ENCODE measurements at places on chromosomes 12 and 14.
A peak's percentile ranks its signal among the peaks of the same experiment; 100 is the strongest.

- DNase-seq: no peak
These were observed 177.8 kb downstream of the KIF26A start for GRCh38 chr14:104316121-104316722.

- no peak for DNase-seq
These were observed 70.6 kb downstream of the C14orf132 start for GRCh38 chr14:96109596-96110355.

GRCh38 chr12:54038871-54039414 lies 6.1 kb downstream of the HOXC5 start:
- DNase-seq: no peak

GRCh38 chr12:6574576-6575295 lies 6.6 kb upstream of the NOP2 start:
- DNase-seq: no peak

- DNase-seq: peak; percentile 9
These were observed 440.3 kb upstream of the RGS6 start for GRCh38 chr14:71491931-71492330.

DNA sequence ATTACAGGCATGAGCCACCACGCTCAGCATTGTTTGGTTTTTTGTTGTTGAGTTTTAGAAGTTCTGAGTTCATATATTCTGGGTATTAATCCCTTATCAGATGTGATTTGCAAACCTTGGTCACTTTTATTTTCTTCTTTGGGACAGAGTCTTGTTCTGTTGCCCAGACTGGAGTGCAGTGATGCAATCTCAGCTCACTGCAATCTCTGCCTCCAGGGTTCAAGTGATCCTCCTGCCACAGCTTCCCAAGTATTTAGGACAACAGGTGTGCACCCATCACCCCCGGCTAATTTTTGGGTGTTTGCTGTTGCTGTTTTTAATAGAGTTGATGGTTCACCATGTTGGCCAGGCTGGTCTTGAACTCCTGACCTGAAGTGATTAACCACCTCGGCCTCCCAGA lies 11.8 kb downstream of the USP30 start:
- no peak for DNase-seq

DNA sequence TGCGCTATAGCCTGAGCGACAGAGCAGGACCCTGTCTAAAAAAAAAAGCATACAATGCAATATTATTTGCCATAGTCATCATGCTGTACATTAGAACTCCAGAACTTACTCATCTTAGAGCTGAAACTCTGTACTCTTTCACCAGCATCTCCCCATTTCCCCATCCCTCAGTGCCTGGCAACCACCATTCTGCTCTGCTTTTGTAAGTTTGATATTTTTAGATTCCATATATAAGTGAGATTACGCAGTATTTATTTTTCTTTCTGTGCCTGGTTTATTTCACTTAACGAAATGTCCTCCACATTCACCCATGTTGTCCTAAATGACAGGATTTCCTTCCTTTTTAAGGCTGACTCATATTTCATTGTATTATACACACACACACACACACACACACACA lies 121.8 kb downstream of the BBS10 start:
- no peak for DNase-seq

- peak; percentile 53 for DNase-seq
These were observed 1.1 kb downstream of the ATXN2 start for GRCh38 chr12:111597831-111598636.

- no peak for DNase-seq
These were observed 33.4 kb downstream of the TXNRD1 start for GRCh38 chr12:104249017-104249416.

- DNase-seq: no peak
These were observed 214.4 kb upstream of the LRIG3 start for GRCh38 chr12:59134750-59135149.

DNA sequence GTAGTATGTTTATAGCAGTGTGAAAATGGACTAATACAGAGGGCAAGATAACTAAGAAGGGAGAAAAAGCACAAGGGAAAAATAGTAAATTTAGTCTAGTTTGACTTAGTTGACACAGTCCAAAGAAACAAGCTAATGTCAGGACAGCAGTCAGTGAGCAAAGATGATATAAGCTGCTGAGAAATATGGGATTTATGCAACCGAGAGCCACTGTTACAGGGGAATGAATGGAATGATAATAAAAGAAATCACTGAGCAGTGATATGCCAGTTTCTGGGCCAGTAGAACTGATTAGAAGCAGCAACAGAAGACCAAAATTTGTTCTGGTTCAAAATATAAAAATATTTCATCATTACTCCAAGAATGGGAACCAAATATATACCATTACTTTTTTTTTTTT lies 60.1 kb downstream of the R3HDM2 start:
- no peak for DNase-seq

GRCh38 chr12:25469861-25470260 lies 83.2 kb downstream of the LMNTD1 start:
- DNase-seq: no peak

GRCh38 chr14:55274751-55275150 lies 3.5 kb downstream of the FBXO34 start:
- no peak for DNase-seq

- DNase-seq: no peak
These were observed 165.5 kb upstream of the NOS1 start for GRCh38 chr12:117526757-117527478.

GRCh38 chr12:47938594-47938993 lies 24.8 kb upstream of the TMEM106C start:
- DNase-seq: no peak

- DNase-seq: no peak
These were observed 12.1 kb downstream of the E2F7 start for GRCh38 chr12:77053259-77053658.

DNA sequence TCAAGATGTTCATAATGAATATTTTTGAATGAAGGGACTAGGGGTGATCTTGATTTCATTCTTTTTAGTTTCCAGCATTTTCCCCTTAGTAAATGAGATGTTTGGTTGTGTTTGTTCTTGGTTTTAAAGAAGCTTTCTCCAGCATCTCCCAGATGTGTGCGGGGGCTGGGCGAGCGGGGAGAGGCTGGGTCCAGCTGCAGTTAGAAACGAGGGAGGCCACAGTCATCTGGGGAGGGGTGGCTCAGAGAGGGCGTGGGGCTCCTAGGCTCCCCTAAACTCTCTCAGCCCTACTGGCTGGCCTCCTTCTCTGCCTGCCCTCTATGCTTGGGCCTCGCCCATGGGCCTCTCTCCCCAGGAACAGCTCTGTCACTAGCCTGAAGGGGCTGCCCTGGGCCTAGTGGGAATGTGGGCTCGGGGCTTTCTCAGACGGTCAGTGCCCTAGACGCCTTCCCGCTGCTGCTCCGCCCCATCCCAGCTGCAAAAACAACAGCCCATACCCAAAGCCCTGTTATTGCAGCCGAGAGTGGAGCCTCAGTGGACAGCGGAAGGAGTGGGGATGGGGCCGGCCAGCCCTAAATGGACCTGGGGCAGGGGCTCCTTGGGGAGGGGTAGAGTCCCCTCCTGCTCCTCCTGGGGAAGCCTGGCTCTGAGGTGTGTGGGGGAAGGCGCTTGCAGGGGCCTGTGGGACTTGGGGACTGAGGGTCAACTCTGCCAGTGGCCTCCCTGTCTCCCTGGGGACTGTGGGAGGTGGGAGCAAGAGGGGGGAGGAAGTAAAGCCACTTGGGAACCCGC lies 18.3 kb upstream of the EIF2B2 start:
- no peak for DNase-seq

DNA sequence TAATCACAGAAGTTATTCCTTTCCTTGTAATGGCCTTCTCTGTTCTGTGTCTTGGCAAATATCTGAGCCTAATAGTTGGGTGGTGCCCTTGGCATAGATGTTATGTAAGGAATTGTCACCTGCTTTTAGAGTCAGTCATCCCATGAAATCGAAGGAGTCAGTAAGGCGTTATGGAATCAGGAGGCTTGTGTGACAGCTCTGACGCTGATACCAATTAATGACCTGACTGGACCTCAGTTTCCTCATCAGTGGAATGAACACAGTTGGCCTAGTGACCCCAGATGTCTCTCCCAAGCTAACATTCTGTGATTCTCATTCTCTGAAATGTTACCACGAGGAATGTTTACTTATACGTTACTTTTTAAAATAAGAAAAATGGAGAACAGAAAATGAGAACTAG lies 32.1 kb downstream of the TXNRD1 start:
- no peak for DNase-seq

DNA sequence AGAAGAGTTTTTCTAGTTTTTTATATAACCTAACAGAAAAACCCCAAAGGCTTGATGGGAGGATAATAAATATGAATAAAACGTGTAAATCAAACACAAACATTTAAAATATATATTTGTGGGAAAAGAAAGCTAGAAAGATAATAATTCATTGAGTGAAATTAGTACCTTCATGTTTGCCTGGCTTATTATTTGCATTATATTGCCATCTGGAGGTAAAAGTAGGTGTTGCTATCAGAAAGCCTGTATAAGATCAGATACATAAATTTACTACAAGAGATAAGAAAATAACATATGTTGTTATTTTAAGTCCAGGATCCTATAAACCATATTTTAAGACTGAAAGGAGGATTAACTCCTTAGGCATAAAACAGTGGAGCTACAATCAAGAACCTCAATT lies 77.7 kb downstream of the NTS start:
- no peak for DNase-seq

DNA sequence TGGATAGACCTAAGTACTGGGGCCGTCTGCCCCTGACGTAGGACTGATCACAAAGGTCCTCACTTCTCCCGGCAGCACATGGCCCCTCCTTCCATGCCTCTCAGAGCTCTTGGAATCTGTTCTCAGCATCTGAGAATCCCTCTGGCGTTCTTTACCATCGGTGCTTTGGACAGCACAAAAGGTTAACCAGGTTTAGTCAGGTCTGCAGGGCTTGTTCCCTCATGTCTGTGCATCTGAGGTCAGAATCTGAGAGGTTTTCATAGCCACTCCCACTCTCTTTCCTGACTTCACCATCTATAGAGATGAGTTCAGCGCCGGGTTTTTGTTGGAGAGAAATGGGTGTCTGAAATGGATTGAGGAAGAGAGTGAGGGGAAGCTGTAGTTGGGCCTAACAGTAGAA lies 130.0 kb upstream of the ARHGAP5 start:
- DNase-seq: no peak

DNA sequence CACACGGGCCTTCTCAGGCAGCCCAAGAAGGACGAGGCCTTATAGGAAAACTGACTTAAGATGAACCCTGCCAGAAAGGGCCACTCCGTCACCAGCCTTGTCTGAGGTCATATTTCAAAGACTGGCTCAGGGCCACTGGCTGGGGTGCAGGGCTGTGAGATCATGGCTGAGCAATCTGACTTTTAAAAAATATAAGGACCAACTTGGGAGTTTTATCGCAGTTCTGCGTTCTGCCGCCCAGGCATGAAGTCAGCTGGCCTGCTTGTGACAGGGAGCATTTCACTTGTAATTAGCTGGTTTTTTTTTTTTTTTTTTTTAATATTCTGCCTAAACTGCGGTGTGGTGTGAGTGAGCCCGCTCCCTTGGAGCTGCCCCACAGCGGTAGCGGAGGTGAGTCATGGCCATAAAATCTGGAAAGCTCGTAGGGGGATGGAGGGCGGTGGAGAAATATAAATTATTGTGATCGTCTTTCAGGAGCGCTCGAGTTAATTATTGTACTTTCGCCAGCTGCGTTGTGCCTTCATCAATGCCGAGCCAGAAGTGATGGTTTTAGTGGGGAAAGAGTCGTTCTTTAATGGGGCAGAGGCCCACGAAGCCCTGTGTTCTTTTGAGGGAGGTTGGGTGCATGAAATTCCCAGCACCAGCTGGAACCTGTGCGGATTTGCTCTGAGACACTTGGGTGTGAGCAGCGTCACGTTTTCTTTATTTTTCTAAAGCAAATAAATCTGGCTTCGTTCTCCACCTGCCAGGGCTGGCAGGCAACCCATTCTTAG lies 231.9 kb downstream of the C12orf75 start:
- DNase-seq: no peak

DNA sequence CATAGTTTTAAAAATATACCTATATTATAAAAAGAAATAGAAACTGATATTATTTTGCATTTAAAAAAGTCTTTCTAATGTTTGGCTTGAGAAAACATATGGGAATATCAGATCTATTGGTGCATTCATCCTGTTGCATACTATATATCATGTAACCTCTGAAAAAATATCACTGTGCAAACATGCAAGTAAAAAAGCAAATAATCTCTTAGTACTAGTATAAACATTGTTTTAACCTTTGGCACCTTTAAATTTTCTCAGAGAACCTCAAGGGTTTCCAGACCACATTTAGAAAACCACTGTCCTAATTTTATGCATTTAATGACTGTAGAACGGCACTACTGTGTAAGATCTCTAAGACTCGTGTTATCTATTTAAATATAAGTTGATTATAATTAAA lies 416.8 kb downstream of the LRFN5 start:
- no peak for DNase-seq

DNA sequence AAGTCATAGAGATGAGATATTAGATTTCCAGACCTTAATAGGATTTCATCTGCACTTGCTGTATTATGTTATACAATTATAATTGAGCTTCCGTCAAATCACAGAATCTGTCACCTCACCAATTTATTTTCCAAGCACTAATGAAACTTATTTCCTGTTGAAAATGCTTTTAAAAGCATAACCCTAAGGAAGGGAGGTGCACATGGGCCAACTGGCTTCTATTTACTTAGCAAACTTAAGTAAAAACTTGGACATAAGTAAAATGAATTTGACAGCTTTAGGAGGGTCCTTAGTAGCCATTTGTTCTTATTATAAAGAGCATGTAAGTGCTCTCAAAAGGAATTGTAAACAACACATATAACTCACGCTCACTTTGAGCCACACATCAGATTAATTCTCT lies 462.2 kb upstream of the TMPO start:
- no peak for DNase-seq

GRCh38 chr12:87820524-87821202 lies 208.5 kb downstream of the C12orf50 start:
- no peak for DNase-seq

- no peak for DNase-seq
These were observed 102.5 kb upstream of the PARP11 start for GRCh38 chr12:3975652-3976051.

- DNase-seq: no peak
These were observed 72.2 kb downstream of the TGFB3 start for GRCh38 chr14:75909630-75910029.

DNA sequence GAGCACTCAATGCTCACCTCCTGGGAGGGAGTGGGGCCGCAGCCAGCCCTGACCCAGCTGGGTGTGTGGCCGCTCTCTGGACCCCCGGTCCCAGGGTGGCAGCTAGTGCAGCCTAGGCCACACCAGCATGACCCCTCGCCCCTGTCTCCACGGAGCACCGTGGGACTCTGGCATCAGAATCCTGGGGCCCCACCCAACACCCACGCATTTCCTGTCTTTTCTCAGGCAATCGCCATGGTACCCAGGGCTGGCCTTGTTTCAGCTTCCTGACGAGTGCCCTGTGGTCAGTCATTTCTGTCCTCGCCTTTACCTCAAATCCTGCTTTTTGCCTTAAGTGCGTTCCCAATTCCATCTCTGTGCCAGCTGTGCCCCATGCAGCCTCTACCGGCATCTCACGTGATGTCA lies 15.9 kb downstream of the PACS2 start:
- DNase-seq: no peak

DNA sequence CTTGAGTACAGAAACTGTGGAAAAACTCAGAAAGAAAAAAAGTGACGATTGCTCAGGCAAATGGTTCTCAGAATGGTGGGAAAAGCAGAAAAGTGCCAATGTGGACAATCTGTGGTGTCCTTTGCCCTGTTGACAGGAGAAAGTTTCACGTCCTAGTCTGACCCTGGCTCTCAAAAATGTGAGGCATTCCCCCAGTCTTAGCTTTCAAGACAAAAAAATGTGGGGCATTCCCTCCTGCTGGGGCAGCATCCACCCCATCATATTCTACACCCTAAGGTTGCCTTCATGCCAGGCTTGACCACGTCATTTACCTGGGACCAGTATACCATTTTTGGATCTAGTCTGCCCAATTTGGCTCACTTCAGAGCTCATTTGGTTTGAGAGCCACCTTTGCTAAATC lies 20.7 kb upstream of the ANAPC7 start:
- no peak for DNase-seq

GRCh38 chr12:10307630-10308029 lies at the start of gene KLRD1:
Gene KLRD1 (plus strand): TSS chr12:10307870. CDS start chr12:10308078, 208 bp downstream.
- DNase-seq: no peak
